Activated CD8-positive, alpha-beta memory T cell treated with anti-CD3 and anti-CD28 coated beads for 1 hour (primary cell): ENCODE measurements at places on chromosomes 12 and 14.
A peak's percentile ranks its signal among the peaks of the same experiment; 100 is the strongest.

GRCh38 chr14:69299286-69300035 lies 39.5 kb downstream of the GALNT16 start:
- no peak for DNase-seq

- DNase-seq = no peak
Measured at GRCh38 chr14:78028471-78028870, 141.7 kb upstream of the NRXN3 start.

DNA sequence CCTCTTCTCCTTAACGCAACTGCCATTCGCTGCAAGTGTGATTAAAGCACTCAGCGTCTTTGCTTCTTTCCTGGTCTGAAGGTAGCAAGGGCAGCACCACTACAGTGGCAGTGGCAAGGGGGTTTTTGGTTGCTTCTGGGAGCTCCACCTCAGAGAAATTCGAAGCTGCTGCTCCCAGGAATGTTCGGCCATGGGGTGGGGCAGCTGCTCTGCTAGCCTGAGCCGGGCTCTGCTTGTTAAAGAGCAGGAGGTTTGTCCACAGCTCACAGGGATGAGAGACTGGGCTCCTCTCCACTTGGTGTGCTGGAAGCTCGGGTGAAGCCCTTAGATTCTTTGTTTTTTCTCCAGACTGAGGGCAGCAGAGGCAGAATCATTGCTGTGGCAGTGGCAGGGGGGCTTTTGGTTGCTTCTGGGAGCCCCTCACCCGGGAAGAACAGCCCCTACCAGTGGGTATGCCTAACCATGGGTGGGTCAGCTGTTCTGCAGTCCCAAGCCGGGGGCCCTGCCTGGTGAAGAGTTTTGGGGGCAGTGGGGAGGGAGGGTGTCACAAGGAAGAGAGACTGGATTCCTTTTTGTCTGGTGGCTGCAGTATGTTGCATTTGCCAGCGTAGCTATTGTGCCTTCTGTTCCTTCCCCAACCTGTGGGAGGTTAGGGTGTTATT lies 340.2 kb downstream of the AEBP2 start:
- no peak for DNase-seq

GRCh38 chr12:39426636-39427240 lies 16.2 kb downstream of the KIF21A start:
- DNase-seq = no peak

DNA sequence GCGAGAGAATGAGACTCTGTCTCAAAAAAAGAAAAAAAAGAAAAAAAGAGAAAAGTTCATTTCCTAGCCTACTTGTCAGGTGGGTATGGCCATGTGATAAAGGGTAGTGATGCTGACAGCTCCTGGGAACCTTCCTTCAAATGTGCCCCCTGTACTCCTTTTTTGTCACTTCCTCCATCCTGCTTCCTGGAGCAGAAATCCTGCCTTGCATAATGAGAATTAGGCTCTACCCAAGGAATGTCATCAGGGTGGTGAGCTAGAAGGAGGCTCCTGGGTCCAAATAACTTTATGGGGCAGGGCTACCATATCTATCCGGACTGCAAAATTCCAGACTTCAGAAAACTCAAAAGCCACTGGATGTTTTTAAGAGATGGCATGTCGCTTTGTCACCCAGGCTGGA lies 27.8 kb upstream of the FBXO34 start:
- DNase-seq = no peak

- DNase-seq = peak; percentile 51
Measured at GRCh38 chr14:106459971-106460730, 933.8 kb downstream of the TMEM121 start.

- no peak for DNase-seq
Measured at GRCh38 chr12:46354111-46354801, 18.3 kb downstream of the SLC38A2 start.

DNA sequence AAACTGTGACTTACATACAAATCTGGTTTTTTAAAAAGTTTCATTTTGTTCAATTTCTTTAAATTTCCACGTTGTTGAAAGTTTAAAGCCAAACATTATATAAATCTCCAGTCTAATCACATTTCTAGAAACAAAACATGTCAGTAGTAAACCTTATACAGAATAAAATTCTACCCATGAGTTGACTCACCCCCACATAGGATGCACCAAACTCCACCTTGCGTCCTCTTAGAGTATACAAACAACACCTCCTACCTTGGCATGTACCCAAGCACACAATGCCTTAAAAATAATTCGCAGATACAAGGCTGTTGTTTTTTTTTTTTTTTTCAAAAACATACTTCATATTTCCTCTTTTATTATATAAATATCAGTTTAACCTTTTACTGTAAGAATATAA lies 3.3 kb downstream of the FBXL14 start:
- DNase-seq = no peak

- no peak for DNase-seq
Measured at GRCh38 chr12:41466802-41467201, 278.7 kb downstream of the PDZRN4 start.

- no peak for DNase-seq
Measured at GRCh38 chr12:71440763-71441748, 1.5 kb downstream of the LGR5 start.

DNA sequence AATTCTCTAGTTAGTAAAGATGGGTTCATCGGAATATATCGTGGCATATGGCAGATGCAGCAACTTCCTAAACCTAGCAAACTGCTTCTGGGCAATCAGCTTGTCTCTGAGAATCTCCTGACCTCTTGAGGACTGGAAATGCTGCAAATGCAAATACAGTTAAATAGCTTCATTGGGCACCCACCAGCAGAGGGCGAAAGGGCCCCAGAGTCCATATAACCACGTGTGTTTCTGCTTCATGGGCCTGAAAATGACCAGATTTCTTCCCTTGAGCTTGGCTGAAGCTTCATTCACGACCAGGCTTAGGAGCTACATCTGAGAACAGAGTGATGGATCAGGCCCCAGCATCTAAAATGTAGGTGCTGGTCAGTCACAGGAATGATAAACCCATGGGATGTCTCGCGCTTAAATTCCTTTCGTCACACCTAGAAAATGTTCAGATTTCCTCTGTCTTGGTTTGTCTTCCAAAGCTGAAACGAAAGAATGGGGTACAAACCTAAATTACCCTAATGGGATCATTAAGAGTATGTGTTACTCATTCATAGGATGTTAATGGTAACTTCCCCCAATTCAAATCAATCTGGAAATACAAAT lies 1482.5 kb upstream of the TMEM132C start:
- no peak for DNase-seq

DNA sequence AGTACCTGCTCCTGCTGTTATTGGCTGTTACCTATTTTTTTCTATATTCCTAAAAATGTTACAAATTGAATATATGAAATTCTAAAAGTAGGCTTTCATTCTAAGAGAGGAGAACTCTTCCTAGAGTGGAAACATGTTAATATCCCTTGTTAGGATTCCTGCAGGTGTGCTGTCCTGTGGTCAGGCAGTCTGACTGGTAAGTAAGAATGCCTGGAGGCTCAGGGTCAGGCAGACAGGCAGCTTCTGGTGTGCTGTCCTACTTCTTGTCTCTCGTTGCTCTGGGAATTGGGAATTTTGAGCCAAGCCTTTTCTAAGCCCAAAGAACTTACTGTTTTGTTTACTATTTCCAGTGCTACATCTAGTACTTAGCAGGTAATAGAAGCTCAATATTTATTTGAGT lies 10.3 kb downstream of the PPHLN1 start:
- no peak for DNase-seq

- DNase-seq = no peak
Measured at GRCh38 chr12:64636856-64637255, 26.6 kb downstream of the RASSF3 start.

DNA sequence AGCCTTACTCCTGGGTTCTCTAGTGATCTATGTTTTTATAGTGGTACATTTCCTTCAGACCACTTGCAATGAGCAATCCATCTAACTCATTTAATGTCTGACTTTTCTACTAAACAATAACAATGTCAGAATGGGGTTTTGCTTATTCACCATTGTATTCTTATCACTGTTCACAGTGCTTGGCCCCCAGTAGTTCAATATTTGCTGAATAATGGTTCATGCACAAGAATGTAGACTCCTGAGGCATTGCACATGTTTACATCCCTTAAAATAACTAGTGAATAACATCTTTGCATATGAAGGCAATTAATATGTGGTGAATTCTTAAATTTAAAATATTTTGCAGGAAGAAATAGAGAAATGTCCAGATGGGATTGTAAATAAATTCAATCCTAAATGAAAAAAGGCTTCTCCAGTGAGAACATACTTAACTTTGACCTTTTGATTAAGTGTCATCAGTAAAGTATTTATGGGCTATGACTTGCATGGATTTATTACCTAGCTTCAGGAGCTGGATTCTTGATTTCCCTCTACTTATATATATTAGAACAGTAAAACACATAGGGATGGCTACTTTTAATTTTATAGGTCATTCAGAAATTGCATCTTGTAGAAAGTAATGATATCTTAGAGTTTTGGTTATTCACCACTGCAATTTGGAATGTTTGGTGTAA lies 3.4 kb downstream of the CCER1 start:
- no peak for DNase-seq

- no peak for DNase-seq
Measured at GRCh38 chr14:98963610-98964009, 308.4 kb downstream of the BCL11B start.

DNA sequence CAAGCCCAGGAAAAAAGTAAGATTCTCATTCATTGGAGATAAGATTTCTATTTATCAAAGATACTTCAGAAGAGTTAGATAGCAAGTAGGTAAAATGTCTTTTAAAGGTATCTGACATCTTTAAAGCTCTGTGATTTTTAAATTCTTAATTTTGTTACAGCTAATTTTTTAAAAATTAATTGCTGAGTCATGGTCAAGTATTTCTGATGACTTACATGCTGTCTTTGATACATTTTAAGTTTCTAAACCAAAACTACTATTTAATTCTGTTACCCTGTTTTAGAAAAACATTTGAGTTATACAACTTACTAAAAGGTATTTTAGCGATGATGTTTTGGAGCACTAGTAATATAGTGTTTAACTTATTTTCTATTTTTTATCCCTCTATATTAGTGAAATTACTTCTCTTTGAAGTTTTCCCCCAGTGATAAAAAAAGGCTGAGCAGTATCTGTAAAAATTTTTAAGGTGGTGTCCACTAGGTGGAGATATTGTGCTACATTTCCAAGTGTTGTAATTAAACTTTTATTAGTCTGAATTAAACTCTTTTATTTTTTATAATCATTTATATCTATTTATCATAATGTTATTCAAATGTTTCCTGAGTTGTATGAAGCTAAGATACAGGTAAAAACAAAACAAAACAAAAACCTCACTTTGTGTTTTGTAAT lies 11.5 kb downstream of the ALG10 start:
- no peak for DNase-seq

DNA sequence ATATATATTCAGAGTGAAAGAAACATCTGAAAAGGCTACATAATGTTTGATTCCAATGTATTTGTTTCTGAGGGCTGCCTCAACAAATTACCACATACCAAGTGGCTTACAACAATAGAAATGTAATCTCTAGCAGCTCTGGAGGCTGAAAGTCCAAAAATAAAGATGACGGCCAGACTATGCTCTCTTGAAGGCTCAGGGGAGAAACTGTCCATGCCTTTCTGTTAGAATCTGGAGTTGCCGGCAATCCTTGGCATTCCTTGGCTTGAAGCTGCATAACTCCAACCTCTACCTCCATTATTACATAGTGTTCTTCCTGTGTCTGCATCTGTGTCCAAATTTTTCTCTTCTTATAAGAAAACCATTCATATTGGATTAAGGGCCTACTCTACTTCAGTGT lies 68.1 kb upstream of the PLEKHG7 start:
- DNase-seq = no peak

DNA sequence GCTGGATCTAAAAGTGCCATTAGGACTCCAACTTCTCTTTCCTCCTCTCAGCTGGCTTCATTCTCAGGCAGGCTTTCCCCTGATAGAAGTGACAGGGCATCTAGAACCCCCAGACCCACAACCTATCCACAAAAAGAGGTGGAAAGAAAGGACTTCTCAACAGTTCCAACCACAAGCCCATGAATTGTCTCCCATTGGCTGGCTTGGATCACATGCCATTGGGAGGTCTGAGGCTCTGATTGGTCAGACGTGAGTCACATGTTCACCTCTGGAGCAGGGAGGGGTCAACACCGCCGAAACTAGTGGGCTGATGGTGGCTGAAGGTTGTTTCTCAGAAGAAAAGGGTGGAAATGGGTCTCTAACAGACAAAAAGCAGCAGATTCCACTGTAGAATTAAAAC lies 47.2 kb downstream of the DRAM1 start:
- no peak for DNase-seq

DNA sequence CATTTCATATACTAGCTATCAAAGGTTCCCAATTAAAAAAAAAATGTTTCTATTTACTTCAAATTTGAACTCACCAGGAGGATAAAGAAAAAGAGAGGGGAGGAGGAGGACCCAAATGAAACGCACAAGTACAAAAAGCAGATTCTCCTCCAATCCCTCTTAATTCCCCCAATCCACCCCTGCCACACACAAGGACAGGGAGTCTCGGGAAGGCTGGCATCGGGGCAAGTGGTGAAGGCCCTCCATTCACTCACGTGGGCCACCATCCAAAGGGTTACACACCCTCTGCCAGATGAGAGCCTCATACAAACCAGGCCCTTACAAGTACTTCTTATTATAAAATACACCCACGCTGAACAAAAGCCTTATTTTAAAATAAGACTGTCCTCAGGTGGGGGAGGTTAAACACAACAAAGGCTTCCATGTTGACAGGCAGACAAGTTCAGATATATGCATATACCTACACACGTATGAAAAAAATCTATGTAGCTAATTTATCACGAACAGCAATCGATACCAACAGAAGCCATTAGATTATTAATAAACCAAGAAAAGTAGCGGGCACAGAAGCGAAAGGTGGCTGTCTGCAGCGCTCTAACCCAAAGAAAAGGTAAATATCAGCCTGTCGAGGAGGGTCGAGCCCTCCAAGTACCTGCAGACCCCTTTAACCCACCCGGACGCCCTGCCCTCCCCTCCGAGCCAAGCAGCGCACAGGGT lies 1.5 kb downstream of the ATP2B1 start:
- no peak for DNase-seq

GRCh38 chr14:39426605-39427004 lies 5.6 kb downstream of the FBXO33 start:
- DNase-seq = no peak

GRCh38 chr14:20769421-20769820 lies 1.2 kb downstream of the EDDM3B start:
- DNase-seq = no peak

DNA sequence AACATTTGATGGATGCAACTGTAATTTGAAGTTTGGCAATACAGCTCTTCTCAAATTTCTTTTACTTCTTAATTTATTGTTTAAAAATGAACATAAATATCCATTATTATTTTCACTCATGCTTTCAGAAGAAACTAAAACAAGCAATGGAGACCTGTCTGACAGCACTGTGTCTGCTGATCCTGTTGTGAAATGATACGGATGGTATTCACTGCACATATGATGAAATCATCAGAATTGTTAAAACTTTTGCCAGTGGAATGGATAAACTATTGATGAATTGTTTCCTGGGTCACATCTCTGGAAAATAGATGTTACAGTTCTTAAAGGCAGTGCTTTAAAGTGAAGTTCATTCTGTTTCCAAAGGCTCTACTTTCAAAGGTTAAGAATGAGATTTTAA lies 59.2 kb downstream of the WASHC4 start:
- DNase-seq = no peak

GRCh38 chr12:117486840-117487659 lies 125.6 kb upstream of the NOS1 start:
- no peak for DNase-seq

GRCh38 chr12:25301798-25302197 lies 51.1 kb upstream of the KRAS start:
- DNase-seq = no peak
